ENCODE measurements at places on chromosomes 5 and 9.

DNA sequence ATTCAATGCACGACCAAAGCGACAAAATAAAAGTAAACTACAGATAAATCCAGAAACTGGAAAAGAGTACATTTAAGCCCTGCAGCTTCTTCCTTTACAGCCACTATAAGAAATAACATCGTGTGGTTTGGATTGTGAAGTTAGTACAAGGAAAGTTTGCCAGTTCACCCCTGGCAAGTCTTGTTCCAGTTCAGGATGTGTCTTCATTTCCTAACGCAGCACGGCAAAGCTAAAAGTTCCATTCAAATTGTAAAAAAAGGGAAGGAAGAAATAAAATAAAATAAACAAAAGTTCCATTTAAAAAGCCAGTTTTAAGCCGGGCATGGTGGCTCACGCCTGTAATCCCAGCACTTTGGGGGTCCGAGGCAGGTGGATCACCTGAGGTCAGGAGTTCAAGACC lies 83.3 kb upstream of the RETREG1 start:
- DNase-seq = no peak

DNA sequence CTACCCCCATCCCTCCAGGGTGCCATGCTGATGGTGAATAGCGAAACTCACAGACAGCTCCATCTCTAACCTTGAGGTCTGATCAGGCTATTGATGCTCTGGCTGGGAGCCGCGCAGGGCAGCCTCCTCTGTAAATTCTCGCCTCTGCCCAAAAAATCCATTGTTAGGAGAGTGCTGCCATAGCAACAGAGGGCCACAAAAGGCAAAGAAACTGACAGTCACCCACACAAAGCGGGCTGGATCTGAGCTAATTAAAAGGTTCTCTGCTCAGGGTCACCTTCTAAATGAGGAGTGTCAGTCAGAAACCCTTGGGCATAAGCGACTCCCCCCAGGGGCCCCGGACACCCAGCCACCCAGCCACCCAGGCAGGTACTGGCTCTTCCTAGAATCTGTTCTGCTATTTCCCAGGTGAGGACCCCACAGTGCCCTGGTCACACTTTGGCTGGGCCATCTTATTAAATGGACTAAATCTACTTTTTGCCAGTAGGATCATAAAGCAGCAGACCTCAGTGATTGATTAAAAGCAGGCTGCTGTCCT lies 126.7 kb downstream of the MED10 start:
- DNase-seq = no peak

GRCh38 chr5:122423221-122423620 lies 111.2 kb downstream of the SNCAIP start:
- DNase-seq = no peak

GRCh38 chr9:16883586-16883985 lies 13.1 kb upstream of the BNC2 start:
- DNase-seq = no peak

- DNase-seq = no peak
Measured at GRCh38 chr5:82655078-82655477, 376.9 kb upstream of the RPS23 start.

DNA sequence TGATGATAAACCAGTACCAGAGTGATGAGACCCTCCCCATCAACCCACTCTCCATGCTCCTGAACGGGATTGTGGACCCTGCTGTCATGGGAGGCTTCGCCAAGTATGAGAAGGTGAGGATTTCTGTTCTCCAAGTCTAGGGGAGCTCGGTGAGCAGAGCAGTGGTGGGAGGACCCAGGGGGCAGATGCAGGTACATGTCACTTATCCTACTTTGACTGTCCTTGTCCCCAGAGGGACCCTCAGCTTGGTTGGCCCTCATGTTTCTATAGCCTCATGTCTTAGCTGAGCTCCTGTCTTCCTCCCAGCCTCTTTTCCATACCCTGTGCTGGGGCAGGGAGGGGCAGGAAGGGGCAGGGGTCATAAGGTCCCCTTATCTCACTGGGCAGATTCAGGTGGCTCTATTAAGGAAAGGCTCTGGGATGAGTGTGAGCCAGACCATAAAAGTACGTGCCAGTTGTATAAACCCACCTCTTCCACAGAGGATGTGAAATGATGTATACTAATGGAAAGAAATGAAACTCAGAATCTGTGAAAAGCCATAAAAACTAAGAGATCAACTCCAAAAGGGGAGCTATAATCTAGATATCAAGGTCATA lies 38.0 kb upstream of the FOXI1 start:
- DNase-seq = no peak

DNA sequence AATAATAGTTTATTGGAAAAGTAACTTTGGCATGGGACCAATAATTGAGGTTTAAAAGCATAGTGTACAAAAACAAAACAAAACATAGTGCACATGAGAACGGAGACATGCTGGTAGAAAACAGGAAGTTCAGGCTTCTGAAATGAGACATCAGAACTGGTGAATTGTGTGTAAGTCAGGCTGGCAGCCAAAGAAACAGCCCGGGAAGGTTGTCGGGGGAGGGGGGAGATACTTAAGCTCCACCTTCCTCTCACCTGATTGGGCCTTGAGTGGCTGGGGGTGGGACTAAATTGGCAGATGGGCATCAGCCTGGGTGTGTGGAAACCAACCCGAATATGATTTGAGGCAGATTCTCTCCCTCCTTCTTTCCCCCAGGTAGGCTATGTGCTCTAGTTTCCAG lies 256.3 kb downstream of the SMARCA2 start:
- DNase-seq = no peak

DNA sequence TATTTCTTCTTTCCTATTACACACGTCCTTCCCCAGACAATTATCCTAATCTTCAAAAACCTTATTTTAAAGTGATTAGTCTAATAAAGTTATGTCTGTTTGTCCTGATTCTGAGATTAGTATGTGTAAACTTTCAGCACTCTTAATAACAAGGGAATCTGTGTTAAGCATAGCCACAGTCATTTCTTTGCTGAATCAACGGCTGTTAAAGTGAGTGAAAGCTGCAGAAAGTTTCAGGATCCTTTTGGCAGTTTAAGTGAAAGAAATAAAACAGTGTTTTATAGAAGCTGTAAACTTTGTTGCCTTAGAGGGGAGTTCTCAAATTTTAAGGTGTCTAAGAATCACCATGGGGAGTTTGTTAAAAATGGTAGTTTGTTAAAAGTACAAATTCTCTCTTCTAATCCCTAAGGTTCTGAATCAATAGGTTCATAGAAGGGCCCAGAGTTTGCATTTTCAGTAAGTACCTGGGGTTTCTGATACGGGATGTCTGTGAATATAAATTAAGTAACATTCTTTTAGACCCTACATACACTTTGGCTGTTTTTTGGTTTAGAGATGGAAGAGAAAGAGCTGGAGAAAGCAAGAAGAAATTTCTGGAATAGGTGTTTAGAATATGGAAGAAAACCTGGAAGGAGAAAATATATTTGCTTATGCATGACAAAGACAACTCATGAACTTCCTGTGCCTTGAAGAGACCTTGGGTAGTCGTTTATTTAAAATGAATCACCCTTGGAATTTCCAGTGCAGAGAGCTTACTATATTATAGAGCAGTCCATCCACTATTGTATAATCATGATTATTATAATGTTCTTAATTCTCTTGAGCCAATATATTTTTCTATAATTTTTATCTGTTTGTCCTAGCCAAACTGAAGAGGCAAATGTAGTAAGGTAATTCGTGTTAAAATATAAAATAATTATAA lies 45.7 kb downstream of the SCAMP1 start:
- peak; percentile 12 for DNase-seq

DNA sequence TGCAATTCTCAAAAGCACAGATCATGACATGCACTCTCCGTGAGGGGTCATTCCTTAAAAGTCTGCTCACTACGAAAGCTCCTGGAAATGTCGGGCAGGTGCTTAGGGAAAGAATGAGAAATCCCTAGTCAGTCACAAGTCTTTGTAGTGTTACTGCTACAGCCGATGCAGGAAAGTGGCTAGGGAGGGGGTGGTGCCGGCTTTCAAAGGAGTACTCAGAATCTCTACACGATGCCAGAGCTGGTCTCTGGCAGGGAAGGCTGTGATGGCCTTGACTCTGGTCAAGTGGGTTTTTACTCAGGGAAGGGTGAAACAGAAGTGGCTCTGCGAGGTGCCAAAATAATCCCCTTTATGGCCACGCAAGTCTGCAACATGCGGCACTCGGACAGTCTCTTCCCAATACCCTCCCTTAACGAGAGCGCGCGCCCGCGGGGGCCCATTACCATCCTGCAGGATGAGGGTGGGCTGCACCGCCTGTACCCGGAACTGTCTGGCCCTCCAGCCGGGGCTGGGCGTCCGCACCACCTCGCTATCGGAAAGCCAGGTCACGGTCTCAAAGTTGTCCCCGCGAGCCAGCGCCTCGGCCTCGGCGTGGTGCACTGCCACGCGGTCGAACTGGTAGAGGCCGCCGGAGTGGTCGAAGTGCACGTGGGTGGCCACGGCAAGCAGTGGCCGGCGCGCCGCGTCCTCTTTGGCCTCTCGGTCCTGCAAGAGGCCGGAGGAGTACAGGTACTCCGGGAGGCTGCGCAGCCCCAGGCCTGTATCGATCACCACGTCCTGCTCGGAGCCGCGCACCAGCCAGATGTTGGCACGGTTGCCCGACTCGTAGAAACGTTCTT lies 956 bp downstream of the MBLAC2 start:
- DNase-seq = no peak

DNA sequence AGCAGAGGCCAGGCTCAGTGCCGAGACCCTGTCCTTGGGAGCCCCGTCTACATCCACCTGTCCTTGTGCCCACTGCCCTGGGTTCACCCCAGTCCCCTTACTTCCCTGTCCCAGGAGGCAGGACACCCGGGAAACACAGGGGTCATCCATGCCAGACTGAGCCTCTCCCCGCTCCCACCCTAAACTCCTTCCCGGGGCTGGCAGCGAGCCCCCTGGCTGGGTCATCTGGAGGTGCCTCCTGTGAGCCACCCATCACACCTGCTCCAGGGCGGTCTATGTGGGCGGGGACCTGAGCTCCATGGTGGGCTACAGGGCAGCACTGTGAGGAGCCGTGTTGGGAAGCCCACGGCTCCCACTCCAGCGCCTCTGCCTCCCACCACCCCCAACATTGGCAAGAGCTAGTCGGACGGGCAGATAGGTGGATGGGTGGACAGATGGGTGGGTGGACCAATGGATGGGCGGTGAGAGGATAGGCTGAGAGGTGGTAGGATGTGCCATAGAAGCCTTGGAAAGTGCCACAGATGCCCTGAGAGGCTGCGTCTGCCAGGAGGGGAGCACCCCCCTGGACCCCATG lies 42.5 kb upstream of the RXRA start:
- no peak for DNase-seq

- no peak for DNase-seq
Measured at GRCh38 chr5:115246361-115246991, 16.2 kb downstream of the PGGT1B start.

- DNase-seq = no peak
Measured at GRCh38 chr5:179596421-179596820, 27.1 kb downstream of the HNRNPH1 start.

- no peak for DNase-seq
Measured at GRCh38 chr9:95494022-95494415, 22.8 kb downstream of the PTCH1 start.

DNA sequence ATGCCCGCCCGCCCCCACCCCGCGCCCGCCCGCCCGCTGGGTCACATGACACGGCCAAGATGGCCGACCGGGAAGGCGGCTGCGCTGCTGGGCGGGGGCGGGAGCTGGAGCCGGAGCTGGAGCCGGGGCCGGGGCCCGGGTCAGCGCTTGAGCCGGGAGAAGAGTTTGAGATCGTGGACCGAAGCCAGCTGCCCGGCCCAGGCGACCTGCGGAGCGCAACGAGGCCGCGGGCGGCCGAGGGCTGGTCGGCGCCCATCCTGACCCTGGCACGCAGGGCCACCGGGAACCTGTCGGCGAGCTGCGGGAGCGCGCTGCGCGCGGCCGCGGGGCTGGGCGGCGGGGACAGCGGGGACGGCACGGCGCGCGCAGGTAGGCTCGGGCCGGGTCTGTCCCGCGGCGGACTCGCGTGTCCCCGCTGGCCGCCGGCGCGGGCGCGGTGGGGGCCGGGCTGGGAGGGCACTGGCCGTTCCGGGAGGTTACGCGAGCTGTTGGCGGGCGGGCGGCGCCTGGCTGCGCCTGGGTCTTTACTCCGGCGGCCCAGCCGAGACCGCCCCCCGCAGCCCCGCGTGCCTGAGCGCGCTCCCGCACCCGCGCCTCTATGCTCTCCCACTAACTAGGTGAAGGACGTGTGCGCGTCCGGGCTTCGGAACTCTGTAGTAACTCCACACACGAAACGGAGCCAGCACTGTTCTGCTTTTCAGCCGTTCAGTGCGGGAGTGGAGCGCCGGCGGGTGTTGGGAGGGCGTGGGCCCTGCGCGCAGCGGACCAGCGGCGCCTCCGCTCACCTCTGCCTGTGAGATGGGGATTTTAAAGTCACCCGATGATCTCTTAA lies at the start of gene RUFY1:
RUFY1 (plus strand) TSS at position 44 of the 832 bp plus-strand sequence; CDS start at position 60, 16 bp downstream.
- DNase-seq = no peak

GRCh38 chr9:122227575-122227900 lies 1.2 kb downstream of the LHX6 start:
- DNase-seq = no peak

DNA sequence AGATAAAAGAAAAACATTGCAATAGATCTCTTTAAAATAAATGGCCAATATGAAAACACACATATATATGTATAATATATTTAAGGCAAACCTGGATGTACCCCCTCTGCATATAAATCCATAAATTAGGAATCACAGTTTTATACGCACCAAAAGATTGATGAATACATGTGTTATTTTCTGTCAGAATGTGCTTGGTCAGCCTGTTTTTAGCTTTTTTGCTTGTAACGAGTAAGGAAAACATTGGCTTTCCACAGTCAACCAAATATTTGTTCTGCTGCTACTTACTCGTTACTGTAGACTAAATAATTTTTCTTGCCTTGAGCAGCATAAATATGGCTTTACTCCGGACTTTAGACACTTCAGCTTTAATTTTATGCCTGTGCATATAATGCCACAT lies 173.7 kb downstream of the CWC27 start:
- no peak for DNase-seq

DNA sequence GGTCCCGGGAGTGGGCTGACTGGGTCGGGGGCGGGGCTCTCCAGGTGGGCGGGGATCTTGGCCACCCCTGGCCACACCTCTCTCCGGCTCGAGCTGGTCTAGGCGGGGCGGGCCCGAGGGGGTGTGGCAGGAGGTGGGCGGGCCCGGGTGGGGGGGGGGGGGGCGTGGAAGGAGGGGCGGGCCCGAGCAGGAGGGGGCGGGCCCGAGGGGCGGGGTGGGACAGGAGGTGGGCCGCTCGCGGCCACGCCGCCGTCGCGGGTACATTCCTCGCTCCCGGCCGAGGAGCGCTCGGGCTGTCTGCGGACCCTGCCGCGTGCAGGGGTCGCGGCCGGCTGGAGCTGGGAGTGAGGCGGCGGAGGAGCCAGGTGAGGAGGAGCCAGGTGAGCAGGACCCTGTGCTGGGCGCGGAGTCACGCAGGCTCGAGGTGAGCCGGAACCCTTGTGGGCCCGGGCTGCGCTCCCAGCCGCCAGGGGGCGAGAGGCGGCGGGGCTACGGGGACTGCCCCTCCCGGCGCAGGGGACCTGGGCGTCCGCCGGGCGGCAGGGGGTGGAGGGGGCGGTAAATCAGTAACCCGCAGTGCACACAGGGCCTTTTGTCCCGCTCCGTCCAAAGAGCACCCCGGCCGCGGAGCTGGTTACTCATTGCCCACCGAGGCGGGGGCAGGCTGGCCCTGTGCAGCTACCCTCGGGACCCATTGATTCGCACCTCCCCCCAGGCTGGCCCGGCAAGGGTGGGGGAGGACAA lies at the start of gene FGFR4:
FGFR4 (plus strand) TSS at position 262 of the 744 bp plus-strand sequence. CDS start 2,688 bp downstream, outside the sequence.
- no peak for DNase-seq

- no peak for DNase-seq
Measured at GRCh38 chr9:95133325-95133705, 184.2 kb downstream of the FANCC start.
